ENCODE measurements at places on chromosomes 11 and 22. TPM values are rescaled to one million over a fixed set of nuclear protein-coding genes. Genes with fewer than 3 reads are reported as not detected.

Gene CHEK2
- total RNA-seq, result 5.5 TPM

Gene VSIG2
- not detected for total RNA-seq

Gene OR52H1
- not detected for total RNA-seq

Gene TENM4
- 4.1 TPM for total RNA-seq

Gene GRAMD1B
- 10.5 TPM for total RNA-seq

Gene AIP
- total RNA-seq, result 64.6 TPM

Gene CCDC81
- 0.51 TPM for total RNA-seq

Gene ART1
- total RNA-seq, result not detected

Gene LDLRAD3
- total RNA-seq, result 39.6 TPM

Gene OR2D2
- total RNA-seq, result not detected

Gene KCNC1
- not detected for total RNA-seq

Gene RAB3IL1
- 12.7 TPM for total RNA-seq

Gene MS4A6E
- 2.1 TPM for total RNA-seq

Gene PVALB
- total RNA-seq, result not detected

Gene OR51B4
- not detected for total RNA-seq
